ENCODE measurements at places on chromosomes 16 and 17.

- DNase-seq, result peak; percentile 49
Observed at GRCh38 chr16:23949630-23950290, 114.0 kb downstream of the PRKCB start.

GRCh38 chr17:82217530-82218204 is 5.0 kb upstream of the CCDC57 start:
- DNase-seq, result no peak

DNA sequence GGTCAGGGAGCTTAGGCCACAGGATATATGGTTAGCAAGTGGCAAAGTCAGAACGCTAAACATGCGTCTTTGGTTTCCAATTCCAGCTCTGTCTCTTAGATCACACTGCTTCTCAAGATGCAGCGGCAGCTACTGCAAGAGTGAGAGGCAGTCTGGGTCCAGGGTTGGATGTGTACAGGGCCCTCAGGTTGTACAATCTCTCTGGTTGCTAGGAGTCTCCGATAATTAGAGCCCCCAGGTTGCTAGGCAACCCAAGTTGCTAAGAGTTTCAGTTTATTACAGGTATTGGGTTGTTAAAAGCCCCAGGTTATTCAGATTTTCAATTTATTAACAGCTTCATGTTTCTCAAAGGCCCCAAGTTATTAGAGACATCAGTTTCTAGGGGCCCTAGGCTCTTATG is 15.5 kb upstream of the SPACA3 start:
- no peak for DNase-seq

GRCh38 chr17:72733619-72734282 is 358.7 kb downstream of the SLC39A11 start:
- no peak for DNase-seq

- DNase-seq, result no peak
Observed at GRCh38 chr17:67569015-67569451, 148.7 kb upstream of the NOL11 start.

DNA sequence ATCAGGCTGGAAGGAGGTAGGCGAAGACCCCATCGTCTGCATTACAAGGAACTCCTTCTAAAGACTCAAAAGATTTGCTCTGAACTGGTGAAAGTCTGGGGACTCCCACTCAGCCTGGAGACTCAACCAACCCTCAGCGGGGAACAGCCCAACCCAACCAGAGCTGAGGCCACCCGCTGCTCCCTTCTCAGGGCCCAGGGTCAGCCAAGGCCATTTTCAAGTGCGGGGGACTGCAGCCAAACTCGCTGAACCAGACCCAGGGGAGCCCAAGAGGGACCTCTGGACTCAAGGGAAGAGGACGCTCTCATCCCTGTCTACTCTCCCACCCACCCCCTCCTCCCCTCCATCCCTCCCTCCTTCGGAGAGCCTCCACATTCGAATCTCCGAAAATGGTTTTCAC is 24.1 kb downstream of the XYLT1 start:
- no peak for DNase-seq

GRCh38 chr17:33263396-33263795 is 29.7 kb downstream of the ASIC2 start:
- no peak for DNase-seq

- DNase-seq, result no peak
Observed at GRCh38 chr17:31472137-31472536, 80.7 kb downstream of the RAB11FIP4 start.

DNA sequence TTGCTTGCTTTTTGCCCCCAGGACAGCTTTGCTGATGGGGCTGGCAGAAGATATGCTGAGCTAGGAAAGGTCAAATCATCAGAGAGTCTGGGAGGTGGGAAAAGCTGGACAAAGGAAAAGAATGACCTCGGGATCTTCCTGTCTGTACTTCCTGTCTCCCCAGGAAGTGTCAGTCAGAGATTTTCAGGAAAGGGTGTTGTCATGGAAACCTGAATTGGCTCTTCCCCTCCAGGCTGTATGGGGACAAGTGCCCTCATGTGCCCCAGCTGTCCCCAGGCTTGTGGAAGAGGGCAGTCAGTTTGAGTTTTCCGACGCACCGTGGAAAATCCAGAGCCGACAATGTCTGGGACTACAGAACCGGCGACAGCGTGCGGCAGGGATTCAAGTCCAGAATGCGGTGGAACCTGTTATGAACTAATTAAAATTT is 122.7 kb upstream of the ZFHX3 start:
- DNase-seq, result no peak

- no peak for DNase-seq
Observed at GRCh38 chr17:74234486-74234885, 21.1 kb downstream of the TTYH2 start.

DNA sequence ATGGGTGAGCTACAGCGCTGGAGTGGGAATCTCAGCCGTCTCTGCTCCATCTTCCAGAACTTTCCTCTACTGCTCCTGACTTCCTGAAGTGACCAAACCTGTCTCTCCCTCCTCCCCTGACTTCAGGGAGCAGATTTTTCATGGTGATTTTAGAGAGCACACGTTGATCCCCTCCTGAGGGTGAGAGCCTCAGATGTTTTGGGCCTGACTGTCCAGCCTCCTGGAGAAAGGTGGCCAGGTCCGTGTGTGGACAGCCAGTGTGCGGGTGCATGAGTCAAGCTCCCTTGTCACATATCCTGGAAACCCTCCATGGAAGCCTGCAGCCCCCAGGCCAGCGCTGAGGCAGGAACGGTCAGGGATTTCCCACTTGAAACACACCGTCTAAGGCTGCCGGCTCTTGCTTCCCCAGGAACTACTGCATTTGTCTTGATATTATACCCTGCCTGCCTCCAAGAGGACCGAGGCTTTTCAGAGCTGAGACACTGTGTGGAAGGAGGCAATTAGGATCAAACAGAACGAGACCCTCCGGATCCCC is 143.1 kb downstream of the CMIP start:
- no peak for DNase-seq

- DNase-seq, result no peak
Observed at GRCh38 chr16:75308011-75308410, 56.6 kb upstream of the BCAR1 start.
